Stimulated activated CD4-positive, alpha-beta T cell treated with anti-CD3 and anti-CD28 coated beads, Interleukin-15, amount 100 ng/mL, for 48 hours (primary cell): ENCODE measurements at places on chromosomes 5 and 9.

DNA sequence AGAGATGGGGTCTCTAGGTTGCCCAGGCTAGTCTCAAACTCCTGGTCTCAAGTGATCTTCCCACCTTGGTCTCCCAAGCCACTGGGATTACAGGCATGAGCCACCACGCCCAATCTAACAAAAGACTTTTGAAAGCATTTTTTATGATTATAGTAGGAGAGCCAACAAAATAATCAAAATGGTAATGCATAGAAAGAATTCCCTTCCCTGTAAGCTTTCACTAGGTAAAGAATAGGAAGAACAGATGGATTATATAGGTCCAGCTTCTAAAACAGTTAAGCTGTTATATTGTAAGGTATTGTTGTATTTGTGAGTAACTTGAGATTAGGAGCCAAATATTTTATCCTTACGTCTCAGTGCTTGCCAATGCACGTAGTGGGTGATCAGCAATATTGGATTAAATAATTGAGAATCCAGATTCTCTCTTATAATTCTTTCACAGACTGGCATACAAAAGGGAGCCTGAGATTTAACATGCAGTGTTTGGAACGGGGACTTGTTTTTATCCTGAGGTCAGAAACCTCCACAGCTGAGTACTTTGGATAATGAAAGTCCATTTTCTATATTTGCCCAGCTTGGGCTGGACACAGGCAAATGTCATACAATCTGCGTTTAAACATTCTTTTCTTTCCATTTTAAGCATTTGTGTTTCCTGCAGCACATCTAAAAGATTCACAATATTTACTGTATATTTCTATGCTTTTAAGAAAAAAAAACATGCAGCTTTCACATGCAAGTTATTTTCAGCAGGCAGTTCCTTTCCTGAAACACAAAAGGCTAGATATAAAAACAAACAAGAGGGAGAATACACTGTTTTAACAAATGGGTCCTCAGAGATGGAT lies 238.4 kb downstream of the ARRDC3 start:
- DNase-seq = no peak

DNA sequence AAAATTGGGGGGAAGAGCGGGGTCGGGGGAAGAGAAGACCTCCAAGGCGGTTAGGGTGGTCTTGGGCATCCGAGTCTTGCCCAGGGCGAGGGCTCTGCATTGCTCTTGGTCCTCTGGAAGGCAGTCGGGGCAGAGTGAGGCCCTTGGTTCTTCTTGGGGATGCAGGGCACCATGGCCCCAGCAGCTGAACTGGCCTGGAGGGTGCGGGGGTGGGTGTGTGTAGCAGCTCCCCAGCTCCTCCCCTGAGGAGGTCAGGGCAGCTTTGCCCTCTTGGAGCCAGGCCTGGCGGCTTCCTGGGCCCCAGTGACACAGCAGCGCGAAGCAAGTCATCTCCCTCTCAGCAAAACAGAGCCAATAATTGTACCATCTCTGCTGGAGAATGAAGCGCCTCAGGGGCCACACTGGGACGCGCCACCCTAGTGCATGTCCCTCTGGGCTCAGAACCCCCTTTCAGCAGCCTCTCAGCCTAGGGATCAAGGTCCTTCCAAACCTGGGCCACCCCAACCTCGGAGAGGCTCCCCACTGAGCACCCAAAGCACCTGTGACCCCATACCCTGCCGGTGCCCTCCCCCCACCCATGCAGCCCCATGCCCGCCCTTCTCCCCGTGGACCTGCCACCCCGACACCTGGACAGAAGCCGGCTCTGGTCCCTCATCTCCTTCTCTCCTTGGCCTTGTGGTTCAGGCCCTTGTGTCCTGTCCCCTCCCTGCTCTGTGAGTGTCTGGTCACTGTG lies 10.4 kb upstream of the RXRA start:
- no peak for DNase-seq

DNA sequence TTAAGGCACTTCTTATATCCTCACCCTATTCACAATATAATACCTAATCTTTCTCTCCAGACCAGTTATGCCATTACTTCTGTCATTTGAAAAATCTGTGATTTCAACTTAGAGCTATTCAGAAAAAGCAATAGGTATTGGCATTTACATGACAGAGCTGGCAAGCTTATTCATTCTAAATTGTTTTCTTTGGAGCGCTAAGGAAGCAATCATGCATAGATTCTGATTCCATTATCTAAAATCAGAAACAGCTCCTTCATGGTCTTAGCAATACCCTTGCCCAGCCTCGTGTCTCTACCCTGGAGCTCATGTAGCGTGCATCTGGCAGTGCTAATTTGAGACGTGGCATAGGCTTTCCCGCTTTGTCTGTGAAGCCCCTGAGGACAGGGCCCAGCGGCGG lies 4.5 kb downstream of the SLC1A1 start:
- no peak for DNase-seq

DNA sequence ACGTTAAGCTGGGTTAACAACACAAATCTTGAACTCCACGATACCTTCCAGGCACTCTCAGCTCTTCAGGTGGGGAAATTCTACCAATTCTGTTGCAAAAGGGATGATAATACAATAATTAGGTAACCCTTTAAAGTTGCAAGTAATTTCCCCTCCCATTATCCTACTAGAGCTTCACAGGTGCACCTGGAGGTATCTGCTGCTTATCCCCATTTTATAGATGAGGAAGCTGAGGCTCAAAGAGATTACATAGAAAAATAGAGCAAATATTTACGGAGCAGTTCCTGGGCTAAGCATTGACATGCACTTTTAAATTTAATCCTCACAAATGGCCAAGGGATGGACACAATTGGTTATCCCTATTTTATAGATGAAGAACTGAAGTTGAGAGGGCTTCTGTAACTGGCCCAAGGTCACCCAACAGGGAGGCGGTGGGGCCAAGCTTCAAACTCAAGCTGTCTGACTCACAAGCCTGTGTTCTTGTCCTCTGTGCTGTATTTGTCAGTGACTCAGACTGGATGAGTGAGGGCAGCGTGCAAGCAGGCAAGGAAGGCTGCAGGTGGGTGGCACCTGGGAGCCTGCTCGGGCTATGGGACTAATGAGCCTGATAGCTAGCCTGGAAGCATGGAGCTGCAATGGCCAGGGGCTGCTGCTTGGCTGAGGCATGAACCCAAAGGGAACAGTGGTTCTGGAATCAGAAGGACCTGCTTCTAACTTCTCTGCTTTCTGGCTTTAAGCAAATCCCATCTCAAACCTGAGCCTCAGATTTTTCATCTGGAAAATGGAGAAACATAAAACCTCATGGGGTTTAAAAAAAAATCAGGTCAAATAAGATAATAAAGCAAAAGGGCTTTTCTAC lies 105.5 kb downstream of the PDE6A start:
- DNase-seq = no peak

GRCh38 chr9:100056561-100056960 lies 42.2 kb downstream of the ERP44 start:
- no peak for DNase-seq

DNA sequence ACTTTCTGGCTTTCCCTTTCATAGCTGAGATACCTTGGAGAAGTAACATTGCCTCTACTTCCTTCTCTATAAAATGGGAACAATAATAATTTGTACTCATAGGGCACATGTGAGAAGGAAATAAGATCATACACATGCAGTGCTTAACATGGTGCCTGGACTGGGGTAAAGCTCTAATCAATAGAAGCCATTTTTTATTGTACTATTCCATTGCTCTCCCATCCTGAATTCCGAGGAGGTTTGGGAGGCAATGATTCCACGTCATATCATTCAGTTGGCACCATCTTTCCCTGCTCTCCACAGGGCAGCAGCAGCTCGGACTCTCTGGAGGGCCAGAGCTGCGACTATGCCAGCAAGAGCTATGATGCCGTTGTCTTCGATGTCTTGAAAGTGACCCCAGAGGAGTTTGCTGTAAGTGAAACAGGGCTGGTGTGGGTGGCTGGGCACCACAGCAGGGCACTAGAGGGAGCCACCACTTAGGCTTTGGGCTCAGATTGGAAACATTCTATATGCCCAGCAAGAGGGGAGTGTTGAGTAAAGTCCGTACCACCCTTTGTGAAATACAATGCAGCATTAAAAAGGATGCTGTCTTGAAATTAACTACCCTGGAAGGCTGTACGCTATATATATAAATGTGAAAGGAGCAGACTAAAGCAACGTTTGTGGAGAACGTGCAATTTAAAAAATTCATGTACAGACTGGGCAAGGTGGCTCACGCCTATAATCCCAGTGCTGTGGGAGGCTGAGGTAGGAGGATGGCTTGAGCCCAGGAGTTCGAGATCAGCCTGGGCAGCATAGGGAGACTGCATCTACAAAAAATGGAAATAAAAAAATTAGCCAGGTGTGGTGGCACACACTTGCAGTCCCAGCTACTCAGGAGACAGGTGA lies 51.2 kb downstream of the RALGPS1 start:
- DNase-seq = no peak

- no peak for DNase-seq
Observed at GRCh38 chr9:123528501-123528900, 172.5 kb downstream of the CRB2 start.

DNA sequence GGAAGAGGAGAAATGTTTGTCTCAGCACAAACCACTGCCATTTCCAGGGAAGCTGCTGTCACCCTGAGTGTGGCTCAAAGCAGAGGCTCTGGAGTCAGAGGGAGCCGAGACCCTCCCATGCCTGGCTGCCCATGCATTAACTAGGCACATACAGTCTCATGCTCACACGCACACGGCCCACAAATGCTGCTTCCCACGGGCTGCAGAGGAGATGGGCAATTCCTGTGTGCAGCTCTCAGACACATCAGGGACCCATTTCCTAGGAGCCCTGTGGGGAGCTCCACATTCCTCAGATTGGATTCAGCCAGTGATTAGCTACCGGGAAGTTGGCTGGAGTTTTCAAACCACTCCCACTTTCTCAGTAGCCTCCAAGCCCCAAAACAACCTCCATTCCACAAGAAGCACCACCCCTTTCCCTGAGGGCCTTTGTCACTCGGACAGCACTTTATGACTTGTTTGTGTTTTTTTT lies 9.1 kb upstream of the PTGES start:
- no peak for DNase-seq

GRCh38 chr5:180599590-180599914 lies 8.3 kb upstream of the SCGB3A1 start:
- DNase-seq = no peak

GRCh38 chr9:34571481-34571810 lies 18.1 kb downstream of the CNTFR start:
- DNase-seq = no peak

- DNase-seq = no peak
Observed at GRCh38 chr9:99445371-99445891, 223.3 kb downstream of the SEC61B start.

- no peak for DNase-seq
Observed at GRCh38 chr9:71741926-71742648, 26.2 kb downstream of the CEMIP2 start.

- no peak for DNase-seq
Observed at GRCh38 chr5:180519098-180519497, 24.9 kb downstream of the CNOT6 start.

- DNase-seq = no peak
Observed at GRCh38 chr5:37875051-37875787, 35.4 kb upstream of the GDNF start.

DNA sequence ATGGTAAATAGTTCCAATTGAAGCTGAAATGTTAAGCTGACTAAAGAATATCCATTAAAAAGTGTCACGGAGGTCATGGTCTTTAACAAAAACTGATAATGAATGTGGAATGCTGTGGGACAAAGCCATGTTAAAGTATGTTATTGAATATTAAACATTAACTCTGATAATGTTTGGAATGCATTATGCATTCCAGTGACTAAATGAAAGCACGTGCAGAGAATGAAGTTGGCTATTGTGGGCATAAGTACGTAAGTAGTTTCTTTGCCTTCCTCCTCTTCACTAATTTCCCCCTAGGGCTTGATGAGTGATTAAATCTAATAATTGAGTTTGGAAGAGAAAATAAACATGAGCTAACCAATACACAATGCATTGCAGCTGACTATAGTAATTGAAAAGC lies 640.4 kb upstream of the CDH10 start:
- no peak for DNase-seq

DNA sequence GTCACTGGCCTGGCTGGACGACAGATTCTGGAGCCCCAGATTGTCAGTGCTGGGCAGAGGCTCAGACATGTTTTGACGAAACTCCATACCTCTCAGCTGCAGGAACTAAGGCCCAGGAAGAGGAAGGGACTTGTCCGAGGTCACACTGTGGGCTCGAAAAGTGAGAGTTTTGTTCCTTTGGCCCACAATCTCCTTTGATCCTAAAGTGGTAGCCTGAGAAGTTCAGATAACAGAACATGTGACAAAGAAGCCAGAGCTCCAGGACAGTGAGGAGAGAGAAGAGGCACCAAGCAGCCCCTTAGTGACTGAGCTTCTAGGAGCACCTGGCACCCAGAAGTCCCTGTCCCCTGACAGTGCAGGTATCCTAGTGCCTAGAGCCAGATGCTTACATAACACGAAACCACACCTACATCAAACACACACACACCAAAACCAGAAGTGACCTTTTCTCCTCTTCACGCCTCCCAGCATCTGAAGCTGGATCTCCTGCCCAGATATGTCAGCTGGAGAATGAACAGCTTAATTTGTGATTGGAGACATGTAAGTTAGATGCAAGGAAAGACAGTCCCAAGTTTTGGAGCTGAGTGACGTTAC lies 88.9 kb downstream of the ADRB2 start:
- no peak for DNase-seq

GRCh38 chr9:114001410-114001685 lies 76.8 kb downstream of the AMBP start:
- DNase-seq = no peak
